ENCODE measurements at places on chromosomes 11 and 22. TPM values are rescaled to one million over a fixed set of nuclear protein-coding genes. Genes with fewer than 3 reads are reported as not detected.

- no peak for DNase-seq
Measured at GRCh38 chr11:35168671-35169070, 29.7 kb downstream of the CD44 start.

- no peak for DNase-seq
Measured at GRCh38 chr11:59710136-59710847, 3.4 kb downstream of the OR10V1 start.

DNA sequence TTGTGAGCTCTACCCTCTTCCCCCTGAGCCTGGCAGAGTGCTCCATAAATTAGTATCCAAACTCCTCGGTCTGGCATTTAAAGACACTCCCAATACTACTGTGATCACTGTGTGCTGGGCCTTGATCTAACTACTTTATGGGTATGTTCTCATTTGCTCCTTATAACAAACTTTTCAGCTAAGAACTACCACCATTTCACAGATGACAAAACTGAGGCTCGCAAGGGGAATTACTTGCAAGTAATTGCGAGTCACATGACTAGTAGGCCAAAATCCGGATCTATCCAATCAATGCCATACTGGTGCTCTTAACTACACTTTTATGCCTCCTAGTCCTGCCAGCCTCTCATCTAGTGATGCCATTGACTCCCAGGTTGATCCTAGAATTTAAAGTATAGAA lies 3.6 kb downstream of the THOC5 start:
- DNase-seq: no peak

SMTNL1 gene
- total RNA-seq: not detected

HSPB2 gene
- total RNA-seq: not detected

NAV2 gene
- total RNA-seq: 19.3 TPM
